ENCODE measurements at places on chromosomes 1 and 21.
A peak's percentile ranks its signal among the peaks of the same experiment; 100 is the strongest.

DNA sequence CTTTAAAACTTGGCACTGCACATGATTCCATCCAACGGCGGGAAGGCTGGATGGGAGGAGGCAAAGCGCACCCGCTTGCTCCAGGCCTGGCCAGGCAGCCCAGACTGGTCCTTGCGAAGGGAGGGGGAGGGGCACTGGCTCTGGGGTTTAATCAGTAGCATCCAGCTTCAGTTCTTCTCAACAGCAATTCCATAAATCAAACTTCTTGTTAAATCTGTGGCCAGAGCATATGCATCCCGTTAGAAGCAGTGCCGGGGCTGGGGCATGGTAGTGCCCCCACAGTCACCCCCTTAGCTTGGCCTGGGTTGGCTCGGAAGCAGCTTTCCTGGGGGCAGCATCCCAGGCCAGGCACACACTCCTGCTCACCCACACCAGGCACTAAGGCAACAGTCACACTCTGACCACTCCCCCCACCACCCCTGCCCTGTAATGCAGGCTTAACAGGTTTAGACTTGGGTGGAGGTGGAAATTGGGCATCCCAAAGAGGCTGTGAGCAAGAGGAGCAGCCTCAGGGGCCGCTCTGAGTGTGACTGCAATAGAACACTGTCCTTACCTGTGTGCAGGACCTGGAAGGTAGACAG, 94.1 kb upstream of the CASZ1 start:
- DNase-seq, result peak; percentile 67

DNA sequence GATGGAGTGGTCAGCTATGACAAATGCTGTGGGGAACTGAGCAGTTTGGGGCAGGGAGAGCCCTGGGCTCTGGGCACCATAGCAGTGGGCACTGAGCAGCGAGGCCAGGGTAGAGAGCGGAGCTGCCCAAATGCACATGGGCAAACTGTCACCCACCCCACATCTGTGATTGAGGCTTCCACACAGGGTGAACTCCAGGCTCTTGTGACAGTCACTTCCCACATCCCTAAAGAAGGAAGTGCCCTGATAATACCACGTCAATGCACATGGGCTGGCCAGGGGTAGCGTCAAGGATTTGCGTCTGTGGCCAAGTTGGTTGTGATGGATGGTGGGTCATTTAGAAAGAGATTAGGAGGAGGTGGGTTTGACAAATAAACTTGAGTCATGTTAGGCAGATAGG, 2.6 kb upstream of the GUCA2B start:
- no peak for DNase-seq

- no peak for DNase-seq
Observed at GRCh38 chr1:105337420-105337819, 1587.7 kb downstream of the AMY1C start.

DNA sequence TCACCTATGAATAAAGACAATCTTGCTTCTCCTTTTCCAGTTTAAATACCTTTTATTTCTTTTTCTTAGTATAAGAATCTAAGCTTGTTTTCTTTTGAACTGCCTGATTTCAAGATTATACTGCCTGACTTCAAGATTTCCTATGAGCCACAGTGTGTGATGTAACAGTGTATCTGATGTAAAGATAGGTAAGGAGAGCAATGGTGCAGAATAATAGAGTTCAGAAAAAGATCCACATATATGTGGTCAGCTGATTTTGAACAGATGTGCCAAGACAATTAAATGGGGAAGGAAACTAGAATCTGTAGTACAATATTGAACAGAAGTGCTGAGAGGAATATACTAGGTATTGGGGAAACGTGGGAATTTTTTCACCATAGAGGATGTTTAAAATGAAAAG, 21.0 kb downstream of the EXO1 start:
- no peak for DNase-seq

DNA sequence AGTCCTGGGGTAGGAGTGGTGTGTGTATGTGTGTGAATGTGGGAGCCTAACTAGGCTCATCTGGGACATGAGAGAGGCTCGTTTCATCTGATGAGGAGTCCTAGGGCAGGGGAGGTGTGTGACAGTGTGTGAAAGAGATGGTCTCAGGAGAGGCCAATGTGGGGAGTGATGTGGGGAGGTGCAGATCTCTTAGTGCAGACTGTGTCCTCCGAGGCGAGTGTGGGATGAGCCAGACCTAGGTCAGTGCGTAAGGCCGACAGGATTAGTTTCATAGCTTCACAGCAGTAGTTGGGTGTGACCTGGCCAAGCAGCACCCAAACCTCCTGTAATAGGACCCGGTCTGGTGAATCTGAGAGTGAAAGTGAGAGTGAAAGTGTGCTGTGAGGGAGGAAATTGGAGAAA, 94.7 kb downstream of the LIPI start:
- DNase-seq, result no peak

GRCh38 chr1:20589331-20590278, 708 bp downstream of the CDA start:
- peak; percentile 26 for DNase-seq

GRCh38 chr21:44441581-44442265, 13.6 kb upstream of the LRRC3 start:
- DNase-seq, result no peak

- DNase-seq, result no peak
Observed at GRCh38 chr1:22263359-22263758, 120.5 kb upstream of the WNT4 start.

GRCh38 chr21:39576518-39577128, 36.1 kb upstream of the B3GALT5 start:
- no peak for DNase-seq

GRCh38 chr1:31297277-31298247, 730 bp downstream of the ZCCHC17 start:
- peak; percentile 26 for DNase-seq

- DNase-seq, result no peak
Observed at GRCh38 chr1:198167436-198167934, 10.7 kb downstream of the NEK7 start.

GRCh38 chr1:179761296-179761695, 18.2 kb downstream of the FAM163A start:
- DNase-seq, result peak; percentile 40

DNA sequence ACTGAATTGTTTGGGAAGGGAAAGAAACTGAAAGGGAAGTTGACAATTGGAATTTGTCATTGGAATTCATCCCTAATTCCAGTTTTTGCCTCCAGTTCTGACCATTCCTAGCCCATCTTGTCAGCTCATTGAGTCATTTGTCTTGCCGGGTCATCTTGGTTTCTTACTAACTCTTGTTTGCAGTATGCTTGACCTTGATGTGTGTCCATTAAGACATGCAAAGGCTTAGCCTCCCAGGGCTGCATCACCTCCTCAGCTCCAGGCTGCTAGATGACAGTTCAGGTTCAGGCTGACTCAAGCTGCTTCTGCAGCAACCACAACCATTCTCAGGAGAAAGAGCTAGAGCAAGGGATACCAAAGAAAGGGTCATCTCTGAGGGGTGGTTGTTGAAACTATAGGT, 151.3 kb upstream of the PTGFR start:
- no peak for DNase-seq

GRCh38 chr1:68197461-68197860, 34.9 kb downstream of the WLS start:
- no peak for DNase-seq

- no peak for DNase-seq
Observed at GRCh38 chr21:31162079-31162699, 123.9 kb upstream of the KRTAP19-8 start.

- no peak for DNase-seq
Observed at GRCh38 chr1:45353685-45354084, 13.4 kb upstream of the MUTYH start.

DNA sequence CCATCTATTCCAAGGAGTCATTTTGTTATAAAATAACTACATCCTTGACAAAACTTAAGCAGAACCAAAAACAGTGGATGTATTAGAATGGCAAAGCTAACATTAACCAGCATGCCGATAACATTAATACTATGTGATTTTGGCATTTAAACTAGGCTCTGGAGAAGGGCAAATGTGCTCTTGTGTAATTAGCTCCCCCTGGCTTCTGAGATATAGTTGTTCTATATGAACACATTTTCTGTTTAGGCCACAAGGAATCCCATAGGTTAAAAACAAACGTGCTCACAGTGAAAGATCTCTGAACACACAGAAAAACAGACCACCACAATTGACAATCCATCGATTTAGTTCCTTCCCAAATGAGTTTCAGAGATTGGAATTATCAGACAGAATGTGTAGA, 57.4 kb upstream of the TARS2 start:
- peak; percentile 17 for DNase-seq

DNA sequence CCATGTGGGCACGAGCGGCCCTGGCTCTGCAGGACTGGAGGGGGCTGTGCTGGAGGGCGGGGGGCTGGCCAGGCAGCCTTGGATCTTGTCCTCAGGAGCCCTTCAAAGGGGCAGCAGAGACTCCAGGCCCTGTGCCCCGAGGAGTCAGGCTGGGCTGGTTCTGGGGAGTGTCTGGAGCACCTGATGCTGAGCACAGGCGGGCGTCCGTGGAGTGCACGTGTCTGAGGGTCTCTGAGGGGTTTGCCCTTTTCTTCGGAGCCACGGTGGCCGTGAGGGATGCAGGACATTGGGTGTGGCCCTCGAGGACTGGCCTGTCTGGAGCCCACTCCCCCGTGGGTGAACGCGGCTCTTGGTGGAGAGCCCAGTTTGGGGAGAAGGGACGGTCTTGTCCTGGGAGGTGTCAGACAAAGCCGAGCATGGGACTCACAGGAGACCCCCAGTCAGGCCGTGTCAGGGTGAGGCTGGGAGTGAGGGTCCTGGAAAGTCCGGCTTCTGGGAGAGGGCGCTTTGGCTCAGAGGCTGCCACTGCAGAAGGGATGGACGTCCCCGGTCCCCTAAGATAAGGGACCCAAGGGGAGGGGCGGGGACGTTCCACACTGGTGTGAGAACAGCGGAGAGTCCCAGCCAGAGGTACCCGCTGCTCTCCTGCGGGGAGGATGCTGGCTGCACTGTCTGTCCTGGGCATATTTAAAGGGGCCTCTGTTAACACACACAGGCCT, 60.8 kb downstream of the COL18A1 start:
- peak; percentile 63 for DNase-seq

DNA sequence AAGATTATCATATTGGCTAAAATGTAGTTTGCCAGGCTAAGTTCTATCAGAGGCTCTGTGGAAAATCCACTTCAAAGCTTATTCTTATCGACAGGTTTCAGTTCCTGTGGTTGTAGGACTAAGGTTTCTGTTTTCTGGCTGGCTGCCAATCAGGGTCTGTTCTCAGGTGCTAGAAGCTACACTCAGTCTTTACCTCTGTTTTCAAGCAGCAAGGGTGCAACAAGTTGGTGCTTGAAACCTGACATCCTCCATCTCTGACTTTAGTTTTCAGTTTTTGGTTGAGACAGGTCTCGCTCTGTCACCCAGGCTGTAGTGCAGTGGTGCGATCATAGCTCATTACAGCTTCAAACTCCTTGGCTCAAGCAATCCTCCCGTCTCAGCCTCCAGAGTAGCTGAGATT, 15.3 kb upstream of the TMCO2 start:
- no peak for DNase-seq

GRCh38 chr21:26759731-26760130, 85.5 kb downstream of the ADAMTS1 start:
- no peak for DNase-seq

GRCh38 chr1:9135073-9135836, 6.4 kb upstream of the GPR157 start:
- no peak for DNase-seq

DNA sequence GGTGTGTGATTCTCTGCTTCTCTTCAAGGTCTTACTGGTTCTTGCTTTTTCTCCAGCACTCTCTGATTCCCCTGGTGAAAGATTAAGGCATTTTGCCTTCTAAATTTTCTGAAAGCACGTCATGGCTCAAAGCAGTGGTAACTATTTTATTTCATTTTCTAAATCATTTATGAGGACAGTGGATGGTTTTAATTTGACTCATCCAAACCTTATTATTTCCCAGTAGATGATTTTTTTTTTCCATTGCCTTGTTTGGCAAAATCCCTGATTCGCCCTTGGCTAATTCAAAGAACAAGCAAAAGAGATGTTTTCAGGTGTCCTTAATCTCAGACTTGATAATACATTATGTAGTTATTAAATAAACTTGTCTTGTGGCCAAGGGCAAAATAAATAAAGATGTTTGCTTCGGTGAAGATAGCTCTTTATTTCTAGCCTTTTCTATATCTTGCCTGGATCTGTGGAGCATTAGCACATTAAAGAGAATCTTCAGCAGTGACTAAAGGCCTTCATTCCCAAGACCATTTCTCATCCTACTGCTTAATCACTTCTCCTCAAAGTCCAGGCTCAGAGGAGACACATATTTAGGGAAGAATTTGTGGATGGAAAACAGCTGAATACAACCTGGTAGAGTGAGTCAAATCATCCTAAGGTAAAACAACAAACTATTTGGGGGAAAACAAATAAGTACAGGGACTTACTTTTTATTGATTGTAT, 359.8 kb downstream of the DUSP10 start:
- DNase-seq, result no peak
